ENCODE measurements at places on chromosomes 5 and 9. TPM values are rescaled to one million over a fixed set of nuclear protein-coding genes. Genes with fewer than 3 reads are reported as not detected.

GRCh38 chr9:23557689-23558088 lies 268.4 kb downstream of the ELAVL2 start:
- no peaks in the 10 kb centered on the region for H3K27me3 ChIP-seq
- H3K36me3 ChIP-seq = no peaks in the 10 kb centered on the region
- peaks cover 2% of the 10 kb centered on the region for H3K4me1 ChIP-seq
- H3K27ac ChIP-seq = no peak overlapping the region

DNA sequence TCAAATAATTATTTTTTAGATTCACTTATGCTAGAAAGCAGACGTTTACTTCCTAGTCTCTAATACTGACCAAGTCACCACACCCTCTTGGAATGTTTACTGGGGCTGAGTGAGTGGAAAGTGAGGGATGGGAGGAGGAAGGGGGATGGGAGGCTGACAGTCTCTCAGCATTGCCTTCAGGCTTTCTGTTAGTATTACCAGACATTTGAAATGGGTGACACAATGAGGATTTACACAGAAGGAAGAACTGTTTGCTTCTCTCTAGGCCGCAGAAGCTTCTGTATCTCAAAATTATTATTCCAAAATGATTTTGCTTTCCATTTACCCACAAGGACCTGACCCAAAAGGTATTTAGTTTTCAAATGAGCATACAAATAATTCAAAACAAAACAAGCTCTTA lies 232.8 kb upstream of the ZNF608 start:
- no peak overlapping the region for H3K4me3 ChIP-seq
- no peak for DNase-seq
- no peaks in the 10 kb centered on the region for H3K27me3 ChIP-seq
- peaks cover 10% of the 10 kb centered on the region for H3K4me1 ChIP-seq
- no peaks in the 10 kb centered on the region for H3K36me3 ChIP-seq
- no peak overlapping the region for H3K27ac ChIP-seq

GRCh38 chr9:136201609-136202453 lies 3.1 kb downstream of the LHX3 start:
- no peaks in the 10 kb centered on the region for H3K36me3 ChIP-seq
- H3K27ac ChIP-seq = no peak overlapping the region
- H3K4me1 ChIP-seq = no peaks in the 10 kb centered on the region
- peaks cover 77% of the 10 kb centered on the region for H3K27me3 ChIP-seq
- no peak overlapping the region for H3K4me3 ChIP-seq

GRCh38 chr9:121779381-121780117 lies 128.1 kb downstream of the DAB2IP start:
- no peak overlapping the region for H3K27ac ChIP-seq
- DNase-seq = no peak
- no peaks in the 10 kb centered on the region for H3K27me3 ChIP-seq
- H3K36me3 ChIP-seq = peaks cover 33% of the 10 kb centered on the region
- no peak overlapping the region for H3K4me3 ChIP-seq

- no peak overlapping the region for H3K27ac ChIP-seq
- no peak for DNase-seq
- H3K27me3 ChIP-seq = no peaks in the 10 kb centered on the region
Measured at GRCh38 chr9:37414503-37414943, 8.0 kb upstream of the GRHPR start.

- DNase-seq = no peak
- H3K4me3 ChIP-seq = no peak overlapping the region
- no peak overlapping the region for H3K27ac ChIP-seq
- no peaks in the 10 kb centered on the region for H3K36me3 ChIP-seq
- H3K27me3 ChIP-seq = peaks cover 5% of the 10 kb centered on the region
Measured at GRCh38 chr5:173191561-173191960, 43.4 kb downstream of the NKX2-5 start.

- no peaks in the 10 kb centered on the region for H3K27me3 ChIP-seq
- no peak for DNase-seq
- no peaks in the 10 kb centered on the region for H3K36me3 ChIP-seq
- H3K4me3 ChIP-seq = no peak overlapping the region
- H3K27ac ChIP-seq = no peak overlapping the region
Measured at GRCh38 chr5:91499943-91500531, 116.9 kb upstream of the ARRDC3 start.

DNA sequence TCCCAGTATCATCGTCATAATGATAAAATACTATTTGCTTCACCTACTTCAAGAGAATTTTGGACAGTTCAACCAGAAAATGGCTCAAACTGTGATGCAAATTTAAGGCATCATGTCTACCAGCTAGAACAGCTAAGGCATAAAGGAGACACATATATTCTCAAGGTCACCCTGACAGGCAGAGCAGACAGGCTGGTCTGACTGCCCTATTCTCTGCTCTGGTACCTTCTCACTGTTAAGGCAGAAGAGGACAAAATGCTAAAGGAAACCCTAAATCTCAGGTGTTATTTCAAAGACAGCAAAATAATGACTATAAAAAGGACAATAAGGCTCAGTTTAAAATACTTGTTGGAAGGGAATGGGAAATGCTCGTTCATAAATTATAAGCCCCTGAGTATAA lies 87.2 kb downstream of the MRPS27 start:
- peaks cover 38% of the 10 kb centered on the region for H3K4me1 ChIP-seq
- H3K36me3 ChIP-seq = peaks cover 4% of the 10 kb centered on the region
- no peak overlapping the region for H3K4me3 ChIP-seq
- H3K27ac ChIP-seq = no peak overlapping the region

The SPINK4 gene
- not detected for polyA plus RNA-seq

Data from keratinocyte (primary cell).